ENCODE measurements at places on chromosomes 6 and 20. TPM values are rescaled to one million over a fixed set of nuclear protein-coding genes. Genes with fewer than 3 reads are reported as not detected.

ZNF165 gene
- total RNA-seq = 0.91 TPM

NMBR gene
- total RNA-seq = not detected

DNA sequence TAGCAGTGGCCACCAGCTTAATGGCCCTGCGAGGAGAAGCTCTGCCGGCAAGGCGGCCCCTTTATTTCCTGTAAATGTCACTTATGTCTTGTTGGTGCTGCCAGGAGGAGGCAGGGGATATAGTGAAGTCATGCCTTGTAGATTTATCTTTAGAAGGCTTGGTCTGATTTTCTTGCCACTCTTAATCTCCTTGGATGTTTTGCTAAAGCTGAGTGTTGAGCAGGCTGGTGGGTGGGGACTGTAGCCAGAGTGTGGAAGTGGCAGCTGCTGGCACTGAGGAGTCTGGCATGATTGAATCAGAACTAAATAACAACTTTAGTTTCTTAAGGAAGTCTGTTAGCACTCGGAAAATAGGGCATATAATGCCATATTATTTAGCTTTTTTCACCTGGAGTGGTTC, 77.9 kb downstream of the PHF20 start:
- DNase-seq = no peak

- DNase-seq = no peak
Observed at GRCh38 chr6:111173341-111173740, 86.0 kb downstream of the SLC16A10 start.

DNA sequence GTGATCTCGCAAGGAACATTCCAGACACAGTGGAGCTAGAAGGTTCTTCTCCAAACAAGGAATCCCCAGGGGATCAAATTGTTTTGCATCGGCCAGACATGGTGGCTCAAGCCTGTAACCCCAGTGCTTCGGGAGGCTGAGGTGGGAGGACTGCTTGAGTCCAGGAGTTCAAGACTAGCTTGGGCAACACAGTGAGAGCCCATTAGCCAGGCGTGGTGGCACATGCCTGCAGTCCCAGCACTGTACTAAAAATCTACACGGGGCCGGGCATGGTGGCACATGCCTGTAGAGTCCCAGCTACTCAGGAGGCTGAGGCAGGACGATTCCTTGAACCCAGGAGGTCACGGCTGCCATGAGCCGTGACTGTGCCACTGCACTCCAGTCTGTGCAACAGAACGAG, 15.3 kb downstream of the GMEB2 start:
- DNase-seq = no peak

GRCh38 chr6:145863988-145864616, 49.5 kb upstream of the FBXO30 start:
- DNase-seq = no peak

ARHGAP40 gene
- not detected for total RNA-seq

NDUFAF5 gene
- total RNA-seq = 30.3 TPM

DNA sequence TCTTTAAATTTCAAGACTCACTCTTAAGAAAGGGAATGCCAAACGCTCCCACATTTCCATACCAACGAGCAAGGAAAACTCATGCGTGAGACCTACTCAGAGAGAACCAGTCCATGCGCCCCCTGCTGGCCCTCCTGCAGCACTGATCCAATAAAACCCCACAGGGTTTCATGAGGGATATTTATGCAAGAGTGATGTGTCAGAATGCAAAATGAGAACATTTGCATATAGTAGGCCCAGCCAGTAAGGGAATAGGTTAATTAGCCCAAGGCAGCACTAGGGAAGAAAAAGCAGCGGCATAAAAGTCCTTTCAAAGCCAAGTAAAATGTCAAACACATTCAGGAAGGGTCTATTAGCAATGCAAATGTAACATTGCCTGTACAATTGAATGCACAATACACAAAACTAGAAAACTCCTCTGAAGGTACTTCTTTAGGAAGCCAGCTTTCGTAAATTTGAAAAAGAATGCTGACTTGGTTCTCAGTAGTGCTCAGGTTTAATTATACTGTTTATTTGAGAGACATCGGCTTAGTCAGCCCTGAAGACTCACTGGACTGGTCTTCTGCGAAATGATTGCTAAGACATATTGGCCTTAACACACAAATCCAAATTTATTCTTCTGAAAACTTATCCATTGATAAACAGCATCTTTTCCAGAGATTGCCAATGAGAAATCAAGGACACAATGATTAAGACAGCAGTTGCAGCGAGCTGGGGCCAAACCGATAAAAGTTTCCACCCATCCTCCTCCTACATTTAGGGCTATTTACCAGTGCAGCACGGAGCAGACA, 93.2 kb downstream of the GMPR start:
- peak; percentile 63 for DNase-seq

GRCh38 chr6:149166747-149167146, 150.8 kb upstream of the TAB2 start:
- no peak for DNase-seq

SEL1L2 gene
- not detected for total RNA-seq

- no peak for DNase-seq
Observed at GRCh38 chr6:7469696-7470095, 71.8 kb upstream of the DSP start.

IRAK1BP1 gene
- total RNA-seq = 7.8 TPM

DNA sequence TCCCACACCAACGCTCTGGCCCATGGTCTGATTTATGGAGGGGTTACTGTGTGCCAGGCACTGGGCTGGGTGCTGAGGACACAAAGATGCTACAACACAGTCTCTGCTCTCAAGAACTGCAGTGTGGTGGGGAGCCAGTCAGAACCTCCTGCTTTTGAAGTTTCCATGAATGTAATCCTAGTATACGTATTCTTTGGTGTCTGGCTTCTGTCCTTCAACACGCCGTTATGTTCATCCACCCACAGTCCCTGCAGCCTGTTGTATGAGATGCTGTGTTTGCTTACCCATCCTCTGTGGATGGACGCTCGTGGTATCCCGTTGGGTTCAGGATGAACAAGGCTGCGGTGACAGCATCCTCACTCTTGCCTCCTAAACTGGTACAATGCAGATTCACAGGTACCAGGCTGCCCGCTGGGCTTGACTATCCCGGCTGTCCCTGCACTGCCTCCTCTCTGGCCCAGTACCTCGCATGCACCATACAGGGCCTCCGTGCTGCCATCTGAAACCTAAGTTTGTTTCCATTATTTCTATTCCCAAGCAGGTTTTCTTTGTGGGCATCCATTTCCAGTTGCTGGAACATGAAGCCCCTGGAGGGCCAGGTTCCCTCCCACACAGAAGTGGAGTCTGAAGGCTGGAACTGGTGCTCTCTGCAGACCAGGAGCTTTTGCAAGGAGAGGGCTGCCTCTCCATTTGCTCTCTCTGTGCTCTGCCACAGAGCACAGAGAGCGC, 364.5 kb downstream of the ZFAND3 start:
- no peak for DNase-seq

GRCh38 chr6:56144538-56145324, 102.6 kb downstream of the COL21A1 start:
- DNase-seq = no peak

DNA sequence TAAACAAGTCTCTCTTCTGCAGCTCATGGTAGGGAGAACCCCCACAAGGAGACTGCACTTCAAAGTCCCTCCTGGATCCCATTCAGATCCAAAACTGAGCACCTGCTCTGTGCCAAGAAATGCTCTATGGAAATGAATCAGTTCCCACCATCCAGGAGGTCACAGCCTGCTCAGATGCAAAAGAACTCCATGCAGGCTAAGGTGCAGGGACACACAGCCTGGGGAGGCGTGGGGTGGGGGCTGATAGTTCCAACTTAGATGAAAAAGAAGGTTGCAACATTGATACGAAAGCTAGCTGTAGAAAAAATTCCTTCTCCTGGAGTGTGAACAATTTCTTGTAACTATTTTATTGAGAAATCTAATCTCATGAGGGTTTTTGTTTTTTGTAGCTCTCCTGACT, 111.0 kb upstream of the TMEM170B start:
- no peak for DNase-seq

Data from neural crest cell (in vitro differentiated cells).